ENCODE measurements at places on chromosomes 3 and 15.

DNA sequence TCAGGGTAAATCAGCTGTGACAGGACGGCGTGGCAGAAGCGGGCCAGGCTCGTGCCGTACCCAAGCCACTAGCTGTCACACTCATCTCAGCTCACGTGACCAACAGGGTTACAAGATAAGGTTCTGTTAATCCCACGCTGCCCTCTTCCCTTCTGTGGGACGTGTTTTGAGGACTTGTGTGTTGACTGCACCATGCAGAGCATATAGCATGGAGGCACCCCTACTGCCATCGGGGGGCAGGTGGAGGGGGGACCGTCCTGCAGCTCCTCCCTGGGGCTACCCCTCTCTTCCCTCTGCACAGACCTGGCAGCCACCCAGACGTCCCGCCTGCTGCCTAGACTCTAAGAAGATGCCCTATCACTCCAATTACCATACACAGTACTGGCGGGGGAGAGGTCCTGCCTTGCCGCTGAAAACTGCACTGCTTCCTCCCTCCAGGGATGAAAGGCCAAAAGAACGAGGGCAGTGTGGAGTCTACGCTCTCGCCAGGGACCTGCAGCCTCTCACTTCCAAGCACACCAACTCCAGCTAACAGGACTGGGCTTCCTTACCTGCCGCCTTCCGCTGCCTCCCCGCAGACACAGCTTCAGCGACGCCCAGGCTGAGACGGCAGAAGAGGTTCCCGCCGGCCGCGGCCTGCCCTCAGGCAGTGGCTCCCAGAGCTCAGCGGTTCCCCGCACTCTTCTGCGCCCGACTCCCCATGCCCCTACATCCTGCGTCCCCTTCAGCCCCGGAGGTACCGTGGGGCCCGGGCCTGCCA lies at the start of gene TNK2:
Gene TNK2 (minus strand): TSS at position 618 of the 760 bp plus-strand sequence. CDS start 19,963 bp downstream, outside the sequence.
- no peak for DNase-seq

- DNase-seq, result no peak
These were observed 562.8 kb downstream of the NAALADL2 start for GRCh38 chr3:175421902-175422301.

DNA sequence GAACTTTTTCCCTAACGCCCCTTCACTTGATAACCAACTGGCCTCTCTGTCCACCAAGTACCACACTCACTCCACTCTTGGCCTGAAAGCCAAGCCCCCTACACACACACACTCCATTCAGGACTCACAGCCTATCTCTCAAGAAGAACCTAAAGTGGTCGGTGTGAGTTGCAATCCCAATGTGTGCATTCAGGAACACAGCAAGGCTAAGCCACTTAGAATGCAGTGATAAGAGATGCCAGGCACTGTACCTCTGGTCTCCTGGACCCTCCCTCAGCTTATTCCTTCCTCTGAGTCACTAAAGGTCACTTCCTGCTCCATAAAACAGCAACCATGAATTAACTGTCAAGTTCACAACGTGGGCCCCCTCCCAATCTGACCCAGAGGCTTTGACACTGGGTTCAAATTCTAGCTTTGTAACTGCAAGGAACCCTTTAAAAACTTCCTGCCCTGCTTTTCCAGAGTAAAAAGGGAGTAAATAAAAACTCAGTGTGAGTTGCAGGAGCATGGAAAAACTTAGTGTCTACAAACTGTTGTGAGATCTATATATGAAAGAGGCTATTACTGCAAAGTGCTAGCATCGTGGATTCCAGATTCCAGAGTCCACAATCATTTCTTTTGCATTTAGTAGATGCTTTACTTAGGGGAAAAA lies 17.6 kb upstream of the KCNMB3 start:
- DNase-seq, result no peak

DNA sequence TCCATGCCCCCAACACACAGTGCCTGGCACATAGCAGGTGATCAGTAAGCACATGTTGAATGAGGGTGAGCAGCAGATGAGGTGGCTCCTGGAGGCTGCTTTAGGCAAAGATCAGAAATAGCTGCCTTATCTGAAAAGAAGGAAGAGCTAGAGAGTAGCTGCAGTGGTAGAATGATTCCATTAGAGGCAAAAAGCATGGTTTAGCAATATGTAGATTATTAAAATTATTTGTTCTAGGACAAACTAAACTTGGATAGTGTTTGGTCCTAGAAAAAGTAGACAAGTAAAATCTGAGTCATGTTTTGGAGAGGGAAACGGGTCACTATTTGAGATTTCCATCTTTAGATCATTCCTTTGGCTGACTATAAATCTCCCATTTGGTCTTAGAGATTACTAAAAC lies 32.1 kb downstream of the KIF7 start:
- no peak for DNase-seq

DNA sequence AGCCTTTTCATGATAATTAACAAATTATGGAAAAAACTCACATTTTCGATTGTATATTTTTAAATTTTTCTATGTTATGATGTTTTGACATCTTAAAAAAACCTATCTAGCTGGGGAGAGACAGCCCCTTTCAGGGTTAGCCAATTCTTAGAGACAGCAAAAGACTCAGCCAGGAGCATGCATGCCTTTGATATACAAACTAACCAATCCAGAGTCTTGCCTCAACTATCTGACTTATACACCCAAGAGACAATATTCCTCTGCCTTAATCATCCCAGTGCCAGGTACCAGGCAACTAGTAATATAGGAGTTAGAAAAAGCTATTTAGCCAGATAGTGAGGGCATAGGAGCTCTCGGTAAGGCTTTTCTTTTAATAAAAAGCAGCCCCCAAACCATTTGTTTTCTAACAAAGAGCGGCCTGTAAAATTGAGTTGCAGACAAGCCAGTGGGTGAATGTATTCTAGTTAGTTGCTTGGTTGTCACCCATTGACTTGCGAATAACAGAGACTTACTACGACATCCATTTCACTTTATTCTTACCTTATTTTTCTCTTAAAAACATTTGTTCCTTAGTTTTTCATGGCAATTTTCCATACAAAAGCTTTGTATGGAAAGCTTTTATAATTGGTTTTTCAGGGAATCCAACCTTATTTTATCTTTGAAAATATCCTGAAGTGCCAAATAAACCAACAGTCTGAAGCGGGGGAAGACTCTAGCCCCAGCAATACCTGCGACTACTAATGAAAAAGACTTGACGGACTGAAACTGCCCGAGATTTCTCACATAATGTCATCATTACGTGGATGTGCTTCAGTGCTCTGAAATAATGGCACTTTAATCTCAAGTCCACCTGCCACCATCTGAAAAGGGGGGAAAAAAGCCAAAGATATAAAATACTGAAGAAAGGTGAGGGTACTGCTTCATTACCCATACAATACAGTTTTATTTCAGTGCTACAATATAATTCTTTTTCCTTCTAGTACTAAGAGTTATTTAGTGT lies 64.6 kb upstream of the ATP2C1 start:
- DNase-seq, result no peak

GRCh38 chr15:100683434-100683833 lies 81.0 kb downstream of the ASB7 start:
- no peak for DNase-seq

DNA sequence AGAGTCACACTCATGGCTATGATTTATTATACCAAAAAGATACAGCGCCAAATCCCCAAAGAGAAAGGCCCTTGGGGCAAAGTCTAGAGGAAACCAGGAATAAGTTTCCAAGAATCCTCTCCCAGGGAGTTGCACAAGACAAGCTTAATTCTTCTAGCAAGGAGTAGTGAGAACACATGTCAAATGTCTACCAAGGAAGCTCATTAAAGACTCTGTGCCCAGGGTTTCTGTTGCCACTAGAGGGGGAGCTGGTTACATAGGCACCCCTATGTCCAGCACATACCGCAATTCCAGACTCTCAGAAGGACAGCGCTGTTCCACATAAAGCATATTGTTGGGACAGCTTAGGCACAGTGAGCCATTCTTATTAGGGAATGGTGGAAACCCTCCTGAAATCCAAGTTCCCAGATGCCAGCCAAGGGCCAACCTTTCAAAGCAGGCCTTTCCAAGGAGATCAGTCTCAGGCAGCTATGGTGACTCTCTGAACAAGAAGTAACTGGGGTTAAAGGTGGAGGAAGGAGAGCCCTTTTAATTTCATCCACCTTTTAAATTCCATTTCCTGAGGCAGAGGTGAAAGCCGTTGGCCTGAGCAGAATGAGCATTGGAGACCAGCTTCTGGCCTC lies 194.2 kb downstream of the UACA start:
- DNase-seq, result peak; percentile 70

- DNase-seq, result no peak
These were observed 71.5 kb downstream of the CERS3 start for GRCh38 chr15:100457201-100457600.

GRCh38 chr15:26974120-26974780 lies 3.3 kb downstream of the GABRG3 start:
- no peak for DNase-seq

- DNase-seq, result no peak
These were observed 101.3 kb upstream of the GALNT15 start for GRCh38 chr3:16073203-16073602.

- no peak for DNase-seq
These were observed 674.4 kb downstream of the NTRK3 start for GRCh38 chr15:87582169-87582568.

DNA sequence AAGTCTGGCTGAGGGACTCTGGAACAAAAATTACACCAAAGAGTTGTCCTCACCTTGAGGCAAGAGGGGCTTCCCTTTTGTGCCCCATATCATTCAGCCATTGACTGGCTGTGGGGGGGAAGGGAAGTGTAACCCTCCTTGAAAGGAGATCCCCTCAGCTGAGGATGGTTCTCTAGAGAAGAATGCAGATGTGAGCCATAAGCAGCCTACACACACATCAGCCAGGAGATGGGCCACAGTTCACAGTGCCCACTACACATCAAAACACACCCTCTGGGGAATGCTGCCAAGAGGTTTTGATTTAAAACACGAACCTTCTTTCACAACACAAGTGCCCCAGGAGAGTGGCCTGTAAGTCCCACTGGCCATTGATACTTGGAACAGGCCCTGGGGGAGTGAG lies 231.2 kb upstream of the CTDSPL start:
- no peak for DNase-seq

All from GM04504 (cell line).